Activated T-helper 1 cell treated with anti-CD3 and anti-CD28 coated beads, Interleukin-2, amount 50 U/mL, for 16 hours (primary cell): ENCODE measurements at places on chromosomes 7 and 10.

DNA sequence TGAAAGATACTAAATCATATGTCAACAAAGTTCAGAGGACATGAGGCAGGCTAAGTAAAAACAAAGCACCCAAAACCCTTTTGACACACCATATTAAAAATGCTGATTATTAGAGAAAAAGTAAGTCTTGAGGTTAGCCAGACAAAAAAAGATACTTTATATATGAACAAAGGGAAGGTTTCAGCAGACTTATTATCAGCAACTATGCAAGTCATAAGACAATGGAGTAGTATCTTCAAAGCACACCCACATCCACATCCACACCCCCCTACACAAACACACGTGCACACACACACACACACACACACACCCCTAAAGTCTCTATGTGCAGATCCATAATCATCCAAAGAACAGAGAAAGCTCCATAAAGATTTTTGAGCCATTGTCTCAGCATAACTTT is 1373.9 kb upstream of the CELF2 start:
- no peak for DNase-seq

DNA sequence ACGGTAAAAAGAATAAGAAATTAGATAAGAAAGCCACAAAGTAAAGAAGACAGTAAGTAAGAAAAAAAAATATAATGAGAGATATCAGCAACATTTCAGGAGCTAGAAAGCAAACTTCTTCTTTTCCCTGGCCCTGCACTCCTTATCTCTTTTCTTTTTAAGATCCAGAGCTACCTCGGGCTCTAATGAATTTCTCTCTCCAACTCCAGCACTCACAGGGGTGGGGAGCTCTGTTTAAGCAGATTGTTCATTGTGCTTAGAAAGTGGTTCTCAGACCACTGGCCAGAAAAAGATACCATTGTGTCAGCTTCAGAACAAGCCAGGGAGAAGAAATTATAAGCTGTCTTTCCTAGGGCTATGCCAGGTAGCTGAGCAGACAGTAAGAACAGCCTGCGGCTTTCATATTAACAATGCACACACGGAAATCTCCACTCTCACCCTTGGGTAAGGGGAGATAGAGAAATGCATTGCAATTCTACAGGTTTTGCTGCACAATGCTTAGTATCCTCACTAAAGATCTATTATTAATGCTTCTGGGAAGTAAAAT is 19.3 kb downstream of the OR2F1 start:
- DNase-seq, result no peak

GRCh38 chr7:16810112-16810511 is 5.3 kb upstream of the AGR2 start:
- DNase-seq, result no peak

GRCh38 chr10:11863353-11864109 is 40.4 kb downstream of the PROSER2 start:
- no peak for DNase-seq

- no peak for DNase-seq
Measured at GRCh38 chr10:28593811-28594210, 60.9 kb downstream of the WAC start.

- DNase-seq, result no peak
Measured at GRCh38 chr7:14236834-14237233, 247.4 kb upstream of the ETV1 start.

GRCh38 chr10:92430103-92430502 is 139.1 kb downstream of the MARCHF5 start:
- DNase-seq, result no peak

- no peak for DNase-seq
Measured at GRCh38 chr10:77390481-77390891, 247.1 kb downstream of the KCNMA1 start.

- DNase-seq, result no peak
Measured at GRCh38 chr10:114698271-114699061, 40.4 kb upstream of the ABLIM1 start.

- no peak for DNase-seq
Measured at GRCh38 chr10:80324086-80324485, 32.5 kb downstream of the DYDC1 start.

DNA sequence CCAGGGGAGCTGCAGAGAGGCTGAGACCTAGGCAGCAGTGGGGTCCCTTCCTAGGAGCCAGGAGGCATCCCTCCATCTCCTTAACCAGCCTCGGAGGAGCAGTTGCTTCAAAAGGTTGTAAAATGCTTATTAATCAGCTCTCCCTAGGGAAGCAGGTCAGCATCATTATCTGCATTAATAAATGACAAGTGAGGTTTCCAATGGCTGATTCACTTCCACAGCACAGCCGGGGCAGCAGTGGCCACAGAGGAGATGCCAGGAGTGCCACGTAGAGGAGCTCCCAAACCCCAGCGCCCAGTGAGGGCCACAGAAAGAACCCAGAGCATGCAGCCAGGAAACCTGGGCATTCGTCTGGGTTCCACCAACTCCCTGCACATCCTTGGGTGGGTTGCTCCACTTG is 8.2 kb upstream of the NPFFR1 start:
- DNase-seq, result no peak

- no peak for DNase-seq
Measured at GRCh38 chr10:43197834-43198681, 59.8 kb downstream of the CSGALNACT2 start.

DNA sequence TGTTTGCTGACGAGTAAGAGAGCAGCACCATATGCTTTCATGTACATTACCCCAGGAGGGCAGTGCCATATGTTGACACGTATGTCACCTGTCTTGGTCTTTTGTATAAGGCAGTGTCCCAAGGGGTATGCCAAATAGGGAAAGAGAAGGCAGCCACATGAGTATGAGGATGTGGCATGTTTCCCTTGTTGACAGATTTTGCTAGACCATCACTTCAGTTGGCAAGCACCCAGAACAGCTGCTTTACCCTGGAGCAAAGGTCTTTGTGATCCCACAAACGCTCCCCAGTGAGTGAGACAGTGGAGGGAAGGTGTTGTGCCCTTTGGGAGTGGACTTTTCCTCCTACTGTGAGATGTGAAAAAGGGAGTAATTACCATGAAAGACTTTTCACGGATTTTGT is 350.1 kb downstream of the ETV1 start:
- DNase-seq, result no peak

- DNase-seq, result no peak
Measured at GRCh38 chr7:45080958-45081669, 7.7 kb downstream of the NACAD start.

GRCh38 chr10:3623746-3624145 is 161.3 kb downstream of the KLF6 start:
- no peak for DNase-seq

GRCh38 chr7:69334701-69335100 is 263.6 kb upstream of the AUTS2 start:
- DNase-seq, result no peak

GRCh38 chr7:44977304-44977958 is 1.4 kb downstream of the MYO1G start:
- DNase-seq, result peak; percentile 57

DNA sequence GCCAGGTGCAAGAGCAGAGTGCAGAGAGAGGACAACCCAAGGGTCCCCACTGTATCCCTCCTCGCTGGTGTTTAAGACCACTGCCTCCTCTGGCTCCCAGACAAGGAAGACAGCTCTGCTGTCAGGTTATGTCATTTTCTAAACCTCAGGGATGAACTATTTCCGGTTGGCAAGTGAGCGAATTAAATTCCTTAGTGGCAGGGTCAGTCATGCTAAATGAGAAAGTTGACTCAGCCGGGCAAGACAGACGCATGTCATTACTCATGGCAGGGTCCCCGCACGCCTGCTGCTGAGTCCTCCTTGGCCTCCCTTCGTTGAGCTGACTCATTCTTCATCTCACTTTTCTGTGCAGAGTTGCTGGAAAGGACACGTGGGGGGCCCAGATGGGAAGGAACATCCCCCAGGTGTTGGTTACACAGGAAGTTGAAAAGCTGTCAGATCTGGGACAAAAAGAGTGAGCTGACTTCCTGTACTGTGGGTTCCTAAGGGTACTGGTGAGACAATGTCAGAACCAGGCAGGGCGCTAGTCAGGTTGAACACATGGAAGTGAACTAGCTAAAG is 47.1 kb upstream of the UCN3 start:
- DNase-seq, result peak; percentile 18

GRCh38 chr10:85655411-85655810 is 711.2 kb downstream of the GRID1 start:
- DNase-seq, result no peak

DNA sequence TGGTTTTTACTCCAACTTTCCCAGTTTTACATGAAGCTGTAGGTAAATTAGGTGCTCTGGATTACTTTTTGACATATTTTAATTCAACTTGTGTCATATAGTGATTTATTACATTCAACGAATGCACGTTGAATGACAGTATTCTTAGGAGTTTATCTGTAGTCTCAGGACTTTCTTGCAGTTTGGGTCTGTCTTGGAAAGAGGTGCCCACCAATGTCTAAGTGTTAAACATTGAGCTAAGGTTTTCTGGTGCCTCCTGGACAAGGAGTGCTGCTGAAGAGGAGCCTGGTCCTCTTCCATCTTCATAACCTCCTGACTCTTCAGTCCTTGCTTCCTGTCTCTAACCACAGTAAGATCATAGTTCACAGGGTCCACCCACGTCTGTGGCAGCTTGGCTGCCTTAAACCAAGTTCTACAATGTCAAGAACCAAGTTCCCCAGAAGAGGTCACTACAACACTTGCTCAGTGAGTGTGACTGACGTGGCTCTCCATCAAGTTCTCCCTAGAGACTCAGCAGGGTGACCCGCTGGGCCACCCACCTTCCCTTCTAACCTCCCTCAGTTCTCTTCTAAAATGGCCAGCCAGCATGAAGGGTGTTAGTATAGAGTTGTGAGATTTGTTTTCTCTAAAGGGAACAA is 6.1 kb downstream of the NPY start:
- no peak for DNase-seq

- DNase-seq, result no peak
Measured at GRCh38 chr7:44288381-44288685, 37.1 kb downstream of the CAMK2B start.

DNA sequence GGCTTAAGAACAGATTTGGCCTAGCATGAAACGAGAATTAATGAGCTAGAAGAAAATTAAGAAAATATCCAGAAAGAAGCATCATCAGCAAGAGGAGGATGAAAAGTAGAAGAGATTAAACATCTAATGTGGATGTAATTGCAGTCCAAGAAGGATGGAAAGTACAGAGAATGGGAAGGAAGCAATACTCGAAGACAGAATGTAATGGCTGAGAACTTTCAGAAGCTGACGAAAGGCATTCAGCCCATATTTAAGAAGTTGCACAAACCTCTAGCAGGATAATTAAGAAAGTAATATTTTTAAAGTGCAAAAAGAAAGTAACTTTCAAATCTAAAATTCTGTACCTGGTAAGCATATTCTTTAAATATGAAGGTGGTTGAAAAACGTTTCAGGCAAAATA is 60.7 kb downstream of the TRIM24 start:
- DNase-seq, result no peak

DNA sequence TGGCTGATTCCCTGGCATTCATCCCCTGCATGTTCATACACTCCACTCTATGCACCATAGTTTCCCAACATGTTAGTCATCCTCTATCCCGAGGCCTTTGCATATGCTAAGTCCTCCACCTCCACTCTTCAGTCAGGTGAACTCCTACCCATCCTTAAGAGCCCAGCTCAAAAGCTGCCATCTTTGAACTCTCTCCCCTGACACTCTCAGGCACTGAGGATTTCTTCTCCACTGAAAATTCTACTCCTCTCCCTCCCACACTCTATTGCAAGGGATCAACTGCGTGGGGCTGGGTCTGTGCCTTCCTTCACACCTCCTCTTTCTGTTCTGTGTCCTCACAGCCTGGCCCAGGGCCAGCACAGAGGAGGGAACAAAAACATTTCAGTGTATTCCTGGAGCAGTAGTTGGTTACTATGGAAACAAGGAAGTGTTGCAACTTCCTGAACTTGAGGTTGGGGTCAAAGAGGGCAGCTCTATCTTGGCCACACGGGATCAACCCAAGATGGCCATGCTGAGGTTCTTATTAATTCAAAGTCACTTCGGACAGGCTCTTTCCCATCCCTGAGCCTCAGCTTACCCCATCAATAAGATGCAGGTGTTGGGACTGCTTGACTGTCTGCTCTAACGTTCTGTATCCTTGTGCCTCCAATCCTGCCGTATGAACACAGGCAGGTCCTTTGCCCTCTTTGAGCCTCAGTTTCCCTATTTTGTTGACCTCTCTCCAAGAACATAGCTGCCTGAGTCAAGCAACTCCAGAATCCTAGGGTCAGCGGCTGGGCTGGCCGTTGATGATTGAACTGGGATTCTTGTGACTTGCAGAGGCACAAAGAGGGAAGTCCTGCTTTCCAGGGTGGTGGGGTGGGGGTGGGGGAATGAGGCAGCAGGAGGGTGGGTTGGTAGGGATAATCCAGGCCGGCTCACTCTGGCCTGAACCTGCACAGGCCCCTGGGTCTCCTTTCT is 15.5 kb downstream of the ZMIZ1 start:
- no peak for DNase-seq

DNA sequence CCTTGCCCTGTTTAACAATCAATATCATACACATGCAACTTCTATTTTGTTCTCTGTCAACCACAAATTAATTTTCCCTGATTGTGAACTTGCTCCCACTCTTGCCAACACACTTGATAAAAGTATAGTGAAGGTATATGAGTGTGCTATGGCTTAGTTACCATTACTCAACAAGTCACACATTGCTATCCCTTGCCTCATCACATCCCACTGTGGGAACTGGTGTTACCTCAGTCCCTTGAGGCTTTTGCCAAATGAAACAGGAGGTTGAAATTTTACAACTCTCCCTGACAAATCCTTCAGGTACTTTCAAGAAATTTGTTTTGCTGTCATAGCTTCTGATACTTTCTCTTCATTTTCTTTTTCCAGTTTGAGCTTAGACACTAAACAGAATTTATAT is 472.5 kb upstream of the SEMA3D start:
- no peak for DNase-seq

GRCh38 chr10:2011106-2011716 is 273.9 kb upstream of the ADARB2 start:
- no peak for DNase-seq

DNA sequence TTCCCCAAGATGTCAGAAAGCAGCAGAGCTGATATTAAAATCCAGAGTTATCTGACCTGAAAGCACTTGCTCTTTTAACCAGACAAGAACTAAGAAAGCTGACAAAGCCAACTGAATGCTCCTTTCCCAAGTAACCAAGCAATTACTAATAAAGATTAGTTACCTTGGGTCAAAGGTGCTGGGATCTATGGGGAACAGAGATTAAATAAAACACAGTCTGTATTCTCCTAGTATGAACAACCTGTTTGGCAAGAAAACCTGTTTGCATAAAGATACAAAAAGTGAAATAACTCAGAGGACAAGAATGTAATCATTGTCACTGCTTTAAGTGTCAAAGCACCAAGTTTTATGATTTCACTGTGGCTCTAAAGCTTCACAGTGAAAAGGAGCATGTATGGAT is 35.7 kb downstream of the ITPRID1 start:
- DNase-seq, result no peak

DNA sequence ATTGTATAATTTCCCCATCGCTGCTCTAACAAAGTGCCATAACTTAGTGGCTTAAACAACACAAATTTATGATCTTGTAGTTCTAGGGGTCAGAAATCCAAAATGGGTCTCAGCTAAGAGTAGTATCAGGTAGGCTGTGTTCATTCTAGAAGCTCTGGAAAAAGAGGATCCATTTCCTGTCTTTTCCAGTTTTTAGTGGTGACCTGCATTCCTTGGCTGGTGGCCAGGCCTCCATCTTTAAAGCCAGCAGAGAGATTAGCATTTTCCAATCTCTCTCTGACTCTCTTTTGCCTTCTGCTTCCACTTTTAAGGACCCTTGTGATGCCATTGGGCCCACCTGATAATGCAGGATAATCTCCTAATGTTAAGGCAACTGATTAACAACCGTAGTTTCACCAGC is 41.0 kb upstream of the C10orf120 start:
- DNase-seq, result no peak
